Progenitor cell of endocrine pancreas (in vitro differentiated cells): ENCODE measurements at places on chromosomes 7 and 10. TPM values are rescaled to one million over a fixed set of nuclear protein-coding genes. Genes with fewer than 3 reads are reported as not detected.
A peak's percentile ranks its signal among the peaks of the same experiment; 100 is the strongest.

DNA sequence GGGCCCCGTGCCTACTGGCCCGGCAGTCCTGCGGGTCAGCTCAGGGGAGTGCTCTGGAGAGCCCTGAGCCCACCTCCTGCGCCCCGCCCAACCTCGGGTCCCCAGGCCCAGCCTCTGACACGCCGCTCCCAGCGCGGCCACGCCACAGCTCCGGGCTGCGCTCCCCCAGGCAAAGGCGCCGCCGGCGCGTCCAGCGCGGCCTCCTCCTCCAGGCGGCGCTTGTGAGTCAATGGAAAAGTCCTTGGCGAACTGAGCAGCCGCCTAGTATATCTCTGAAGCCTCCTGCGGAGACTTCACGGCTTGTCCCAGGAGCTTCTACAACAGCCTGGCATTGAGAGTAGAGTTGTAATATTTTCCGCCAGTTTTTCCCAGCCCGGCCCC lies 29.5 kb upstream of the BMS1 start:
- no peaks in the 10 kb centered on the region for H3K4me1 ChIP-seq
- H3K4me3 ChIP-seq: peak overlapping the region; percentile 67
- H3K27ac ChIP-seq: no peak overlapping the region

DNA sequence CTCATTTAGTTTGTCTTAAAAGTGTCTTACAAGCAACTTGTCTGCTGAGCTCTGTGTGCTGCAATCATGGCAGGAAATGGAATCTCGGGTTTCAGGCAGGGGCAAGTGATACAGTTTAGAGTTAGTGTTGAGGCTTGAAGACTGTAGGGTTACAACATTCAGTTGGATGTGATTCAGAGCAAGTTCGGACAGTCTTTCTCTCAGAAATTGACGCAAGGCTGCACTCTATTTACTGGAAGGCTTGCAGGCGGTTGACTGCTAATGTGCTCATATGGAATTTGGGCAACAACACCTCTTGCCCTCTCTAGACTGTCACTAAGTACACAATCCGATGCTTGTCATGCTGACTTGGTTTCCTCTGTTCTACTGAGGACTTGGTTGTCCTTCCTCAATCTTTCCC lies 161.7 kb upstream of the BMPER start:
- H3K27me3 ChIP-seq: peaks cover 25% of the 10 kb centered on the region
- no peaks in the 10 kb centered on the region for H3K4me1 ChIP-seq
- DNase-seq: no peak
- no peaks in the 10 kb centered on the region for H3K36me3 ChIP-seq

DNA sequence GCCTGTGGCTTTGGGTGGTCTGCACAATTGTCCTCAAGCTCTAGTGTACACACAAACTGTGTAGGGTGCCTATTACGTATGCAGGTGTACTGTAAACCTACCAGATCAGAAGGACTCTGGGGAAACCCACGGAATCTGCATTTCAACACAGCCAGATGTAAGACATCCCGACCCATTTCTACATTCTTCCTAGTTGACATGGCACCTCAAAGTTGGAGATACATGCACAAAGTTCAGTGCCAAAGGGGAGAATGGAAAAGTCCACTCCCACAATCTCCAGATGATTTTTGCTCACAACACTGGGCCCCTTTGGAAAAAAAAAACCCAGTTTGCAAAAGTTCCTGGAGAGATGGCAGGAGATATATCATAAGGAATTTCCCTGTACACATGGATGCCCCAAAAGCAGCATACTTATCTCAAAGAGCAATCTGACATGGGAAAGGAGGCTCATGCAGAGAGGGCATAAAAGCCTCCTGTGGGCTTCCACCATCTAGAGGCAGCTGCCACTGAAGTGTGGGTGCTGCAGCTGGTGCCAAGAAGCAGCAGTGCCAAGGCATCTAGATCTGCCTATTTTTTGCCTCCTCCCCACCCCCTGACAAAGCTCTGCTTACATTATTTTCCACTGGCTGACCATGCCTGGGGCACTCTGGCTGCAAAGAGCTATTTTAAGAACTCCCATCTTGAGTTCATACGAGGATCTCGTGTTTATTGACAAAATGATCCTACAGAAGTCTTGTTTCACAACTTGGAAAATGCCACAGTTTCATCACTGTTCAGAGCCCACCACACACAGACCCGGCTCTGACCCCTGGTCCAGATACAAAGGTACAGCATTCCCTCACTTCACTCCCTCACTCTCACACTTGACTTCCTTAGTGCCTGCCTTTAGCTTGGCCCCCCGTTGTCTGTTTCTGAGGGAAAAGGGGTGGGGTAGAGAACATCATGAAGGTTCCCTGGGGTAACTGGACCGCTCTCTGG lies 12.9 kb downstream of the TECTB start:
- no peak for DNase-seq
- no peak overlapping the region for H3K4me3 ChIP-seq
- no peaks in the 10 kb centered on the region for H3K36me3 ChIP-seq

The SFRP5 gene
- total RNA-seq: 73.1 and 81.0 TPM in 2 replicates

The TLX1 gene
- total RNA-seq: not detected in 2 replicates

DNA sequence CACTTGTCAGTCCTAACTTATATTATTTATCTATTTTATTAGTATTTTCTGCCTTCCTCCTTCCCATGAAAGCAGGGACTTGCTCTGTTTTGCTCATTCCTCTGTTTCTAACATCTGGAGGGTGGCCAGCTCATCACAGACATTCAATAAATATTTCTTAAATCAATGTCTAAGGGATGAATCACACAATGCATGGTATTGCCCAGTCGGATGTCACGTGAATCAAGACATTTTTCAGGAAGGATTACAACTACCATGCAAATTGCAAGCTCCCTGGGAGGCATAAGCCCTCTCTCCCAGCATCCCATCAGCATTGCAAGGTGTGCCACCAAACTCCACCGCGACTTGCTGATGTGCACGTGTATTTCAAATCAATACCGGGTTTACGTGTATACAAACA lies 146.6 kb upstream of the RNF32 start:
- no peaks in the 10 kb centered on the region for H3K36me3 ChIP-seq
- peaks cover 17% of the 10 kb centered on the region for H3K4me1 ChIP-seq
- no peak for DNase-seq
- H3K27me3 ChIP-seq: peaks cover 7% of the 10 kb centered on the region
- H3K4me3 ChIP-seq: no peak overlapping the region
- H3K27ac ChIP-seq: no peak overlapping the region

GRCh38 chr7:81562581-81562980 lies 207.3 kb downstream of the HGF start:
- H3K27ac ChIP-seq: no peak overlapping the region
- H3K36me3 ChIP-seq: no peaks in the 10 kb centered on the region
- H3K4me3 ChIP-seq: no peak overlapping the region
- DNase-seq: no peak
- no peaks in the 10 kb centered on the region for H3K27me3 ChIP-seq

The CAMK2B gene
- 9.3 and 12.2 TPM in 2 replicates for total RNA-seq

DNA sequence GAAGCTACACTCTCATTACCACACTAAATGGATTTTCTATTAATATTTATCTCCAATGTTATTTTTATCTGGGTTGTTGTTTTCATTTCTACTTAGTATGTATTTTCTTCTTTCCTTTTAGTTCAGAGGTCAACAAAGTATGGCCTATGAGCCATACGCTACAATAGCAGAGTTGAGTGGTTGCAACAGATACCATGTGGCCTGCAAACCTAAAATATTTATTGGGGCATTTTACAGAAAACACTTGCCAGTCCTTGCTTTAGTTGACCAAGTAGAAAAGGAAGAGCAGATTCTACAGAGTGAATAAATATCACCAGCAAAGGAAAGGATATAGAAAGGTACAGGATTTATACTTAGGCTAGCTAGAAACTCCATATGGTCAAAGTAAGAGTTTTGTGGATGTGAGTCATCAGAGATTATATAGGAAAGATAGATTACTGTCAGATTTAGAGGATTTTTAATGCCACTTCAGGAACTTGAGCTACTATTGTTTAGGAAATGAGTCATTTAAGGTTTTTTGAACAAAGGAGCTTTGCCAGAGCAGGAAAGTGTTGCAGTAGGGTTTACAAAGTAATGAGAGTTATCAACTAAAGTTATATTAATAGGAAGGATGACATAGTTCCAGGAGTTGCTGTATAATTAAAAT lies 323.3 kb upstream of the KAT6B start:
- no peak overlapping the region for H3K4me3 ChIP-seq
- no peak overlapping the region for H3K27ac ChIP-seq
- no peak for DNase-seq
- H3K27me3 ChIP-seq: no peaks in the 10 kb centered on the region

DNA sequence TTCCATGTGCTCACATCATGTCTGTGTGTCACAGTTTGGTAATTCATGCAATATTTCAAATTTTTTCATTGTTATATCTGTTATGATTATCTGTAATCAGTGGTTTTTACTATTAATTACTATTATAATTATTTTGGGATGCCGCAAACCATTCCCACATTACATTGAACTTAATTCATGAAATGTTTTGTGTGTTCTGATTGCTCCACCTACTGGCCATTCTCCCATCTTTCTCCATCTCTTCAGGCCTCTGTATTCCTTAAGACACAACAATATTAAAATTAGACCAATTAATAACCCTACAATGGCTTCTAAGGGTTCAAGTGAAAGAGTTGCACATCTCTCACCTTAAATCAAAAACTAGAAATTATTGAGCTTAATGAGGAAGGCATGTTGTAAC lies 398.5 kb downstream of the PCDH15 start:
- no peak overlapping the region for H3K27ac ChIP-seq
- no peaks in the 10 kb centered on the region for H3K27me3 ChIP-seq
- H3K4me3 ChIP-seq: no peak overlapping the region
- H3K36me3 ChIP-seq: no peaks in the 10 kb centered on the region
- DNase-seq: no peak

- no peaks in the 10 kb centered on the region for H3K27me3 ChIP-seq
- peak overlapping the region; percentile 91 for H3K27ac ChIP-seq
- H3K4me1 ChIP-seq: peaks cover 25% of the 10 kb centered on the region
- peak; percentile 83 for DNase-seq
These were observed 124.9 kb downstream of the SH2D4B start for GRCh38 chr10:80662429-80663261.

The SDK1 gene
- total RNA-seq: 37.6 and 39.6 TPM in 2 replicates

DNA sequence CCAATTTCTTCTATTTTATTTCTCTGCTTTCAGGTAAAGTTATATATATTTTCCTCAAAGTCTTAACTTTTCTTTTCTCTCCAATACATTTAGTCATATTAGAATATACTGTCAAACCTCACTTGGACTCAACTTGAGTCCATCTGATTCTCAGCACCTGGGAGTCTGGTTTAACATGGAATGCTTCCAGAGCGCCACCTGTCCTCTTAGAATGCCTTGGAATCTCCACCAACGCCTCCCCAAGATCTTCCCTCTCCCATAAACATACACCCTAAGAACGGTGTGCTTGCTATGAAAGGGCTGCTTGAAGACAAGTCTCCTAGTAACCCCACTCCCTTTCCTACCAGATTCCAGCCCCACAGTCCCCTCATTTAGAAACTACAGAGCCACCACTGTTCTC lies 229.1 kb upstream of the MKLN1 start:
- H3K4me1 ChIP-seq: peaks cover 2% of the 10 kb centered on the region
- no peaks in the 10 kb centered on the region for H3K36me3 ChIP-seq
- no peak overlapping the region for H3K4me3 ChIP-seq
- H3K27ac ChIP-seq: no peak overlapping the region
- DNase-seq: no peak

DNA sequence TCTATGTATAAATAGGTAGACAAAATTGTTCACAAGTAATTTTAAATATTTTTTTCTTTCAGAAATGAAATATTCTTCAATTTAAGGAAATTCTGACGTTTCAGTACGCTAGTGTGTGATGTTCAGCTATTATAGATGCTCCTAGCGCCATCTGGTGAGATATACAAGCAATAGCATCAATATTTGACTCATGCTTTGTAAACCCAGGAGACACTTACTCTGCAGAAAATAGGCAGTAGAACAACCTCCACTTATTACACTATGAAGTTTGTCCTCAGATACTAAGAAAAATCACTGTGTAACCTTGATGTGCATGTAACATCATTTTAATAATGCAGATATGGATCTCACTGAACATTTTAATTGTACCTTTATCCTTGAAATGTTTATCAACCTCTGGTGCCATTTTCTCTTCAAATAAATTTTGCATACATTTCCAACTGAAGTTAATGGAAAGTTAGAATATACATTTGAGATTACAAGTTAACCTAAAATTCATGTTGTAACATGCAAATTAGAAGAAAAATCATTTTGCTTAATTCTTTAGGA lies 151.5 kb upstream of the FAM3C start:
- H3K4me1 ChIP-seq: peaks cover 14% of the 10 kb centered on the region
- no peak for DNase-seq
- peaks cover 1% of the 10 kb centered on the region for H3K36me3 ChIP-seq
- H3K27ac ChIP-seq: no peak overlapping the region

DNA sequence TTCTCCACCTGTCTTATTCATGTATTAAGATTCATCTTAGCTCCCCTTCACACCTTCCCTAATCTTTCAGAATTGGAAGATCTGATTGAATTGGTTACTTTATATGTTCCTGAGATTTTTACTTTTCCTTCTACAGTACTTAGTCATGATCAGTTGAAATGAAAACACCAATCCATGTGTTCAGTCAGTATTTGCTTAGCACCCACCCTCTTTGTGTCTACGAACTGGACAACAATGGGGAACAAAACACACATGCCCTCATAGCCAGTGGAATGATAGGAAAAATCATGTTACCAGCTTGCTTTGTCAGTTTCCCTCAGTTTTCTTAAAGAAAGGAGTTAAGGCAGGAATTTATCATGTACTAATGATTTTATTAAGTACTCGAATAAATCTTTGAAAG lies 2.0 kb downstream of the MASTL start:
- H3K4me1 ChIP-seq: peaks cover 24% of the 10 kb centered on the region
- H3K27ac ChIP-seq: peak overlapping the region; percentile 100
- H3K36me3 ChIP-seq: peaks cover 8% of the 10 kb centered on the region
- DNase-seq: no peak

The ST8SIA6 gene
- 0.36 and 0.98 TPM in 2 replicates for total RNA-seq

DNA sequence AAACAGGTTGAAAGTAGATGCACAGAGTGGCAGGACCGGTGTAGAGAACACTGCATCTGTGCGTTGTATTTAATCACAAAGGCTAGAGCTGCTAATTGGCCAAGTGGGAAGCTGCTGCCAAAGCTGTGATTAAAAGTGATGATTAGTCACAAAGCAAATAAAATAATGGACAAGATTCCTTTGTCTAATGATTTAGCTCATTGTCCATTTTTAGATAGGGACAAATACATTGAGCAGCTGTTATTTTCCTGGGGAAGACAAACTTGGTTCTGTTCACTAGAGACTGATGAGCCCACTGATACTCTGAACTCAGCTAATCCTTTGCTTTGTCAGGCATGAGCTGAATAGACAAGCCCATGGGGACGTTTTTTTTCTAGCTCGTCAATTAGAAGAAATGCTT lies 19.7 kb downstream of the UBE3C start:
- no peak for DNase-seq
- H3K27me3 ChIP-seq: no peaks in the 10 kb centered on the region
- H3K4me1 ChIP-seq: peaks cover 38% of the 10 kb centered on the region
- peak overlapping the region; percentile 73 for H3K27ac ChIP-seq
- no peak overlapping the region for H3K4me3 ChIP-seq
- H3K36me3 ChIP-seq: peaks cover 2% of the 10 kb centered on the region

The TAS2R40 gene
- not detected in 2 replicates for total RNA-seq

The MKX gene
- 0.31 and 0.67 TPM in 2 replicates for total RNA-seq

DNA sequence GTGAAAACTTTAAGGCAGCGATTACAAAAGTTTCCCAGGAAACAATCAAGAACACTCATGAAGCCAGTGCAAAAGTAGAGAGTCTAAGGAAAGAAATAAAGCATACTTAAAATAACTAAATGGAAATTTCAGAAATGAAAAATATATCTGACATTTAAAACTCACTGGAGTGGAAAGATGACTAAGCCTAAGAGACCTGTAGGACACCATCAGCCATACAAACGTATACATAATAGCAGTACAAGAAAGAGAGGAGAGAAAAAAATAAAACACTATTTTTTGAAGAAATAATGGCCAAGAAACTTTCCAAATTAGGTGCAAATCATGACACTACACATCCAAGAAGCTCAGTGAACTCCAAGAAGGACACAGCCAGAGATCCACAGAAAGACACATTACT lies 5.4 kb upstream of the AKR1D1 start:
- H3K4me3 ChIP-seq: no peak overlapping the region
- H3K4me1 ChIP-seq: peaks cover 23% of the 10 kb centered on the region
- no peaks in the 10 kb centered on the region for H3K27me3 ChIP-seq
